Heart right ventricle (tissue), 16 donors: ENCODE measurements at places on chromosomes 13 and 19.

DNA sequence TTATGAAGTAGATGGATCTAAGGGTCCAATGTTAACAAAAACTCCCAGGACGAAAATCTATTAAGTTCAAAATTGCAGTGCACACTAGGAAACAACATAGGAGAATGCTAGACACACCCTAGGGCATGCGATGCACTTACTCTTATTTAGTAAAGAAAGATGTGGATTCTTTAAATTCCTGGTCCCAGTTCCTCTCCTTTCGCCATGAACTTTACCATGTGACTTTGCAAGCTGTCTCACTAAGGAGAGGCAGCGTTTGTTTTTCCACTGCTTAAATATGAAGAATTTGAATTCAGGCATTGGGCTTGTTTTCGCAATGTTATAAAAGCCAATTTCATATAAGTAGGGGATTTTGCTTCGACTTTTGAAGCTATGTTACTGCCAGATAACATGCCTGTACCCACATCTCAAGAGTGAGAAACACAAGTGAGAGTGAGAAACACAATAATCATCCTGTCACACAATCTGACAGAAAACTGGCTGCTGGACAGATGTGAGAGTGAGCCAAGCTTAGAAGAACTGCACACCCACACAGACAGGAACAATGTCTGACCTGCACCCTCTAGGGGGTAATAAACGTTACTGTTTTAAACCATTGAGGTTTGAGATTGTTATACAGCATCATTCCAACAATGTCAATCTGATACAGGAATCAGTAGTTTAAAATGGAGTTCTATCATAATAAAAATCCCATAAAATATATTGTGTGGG, 1308.4 kb downstream of the SLITRK5 start:
- no peak overlapping the region for H3K27ac ChIP-seq
- DNase-seq = no peak
- H3K27me3 ChIP-seq = no peaks in the 10 kb centered on the region
- no peaks in the 10 kb centered on the region for H3K36me3 ChIP-seq

GRCh38 chr13:31213651-31214289, 14.0 kb downstream of the B3GLCT start:
- DNase-seq = no peak
- H3K27me3 ChIP-seq = no peaks in the 10 kb centered on the region
- H3K4me3 ChIP-seq = no peak overlapping the region
- H3K27ac ChIP-seq = peak overlapping the region; percentile 67
- H3K4me1 ChIP-seq = peaks cover 2% of the 10 kb centered on the region

DNA sequence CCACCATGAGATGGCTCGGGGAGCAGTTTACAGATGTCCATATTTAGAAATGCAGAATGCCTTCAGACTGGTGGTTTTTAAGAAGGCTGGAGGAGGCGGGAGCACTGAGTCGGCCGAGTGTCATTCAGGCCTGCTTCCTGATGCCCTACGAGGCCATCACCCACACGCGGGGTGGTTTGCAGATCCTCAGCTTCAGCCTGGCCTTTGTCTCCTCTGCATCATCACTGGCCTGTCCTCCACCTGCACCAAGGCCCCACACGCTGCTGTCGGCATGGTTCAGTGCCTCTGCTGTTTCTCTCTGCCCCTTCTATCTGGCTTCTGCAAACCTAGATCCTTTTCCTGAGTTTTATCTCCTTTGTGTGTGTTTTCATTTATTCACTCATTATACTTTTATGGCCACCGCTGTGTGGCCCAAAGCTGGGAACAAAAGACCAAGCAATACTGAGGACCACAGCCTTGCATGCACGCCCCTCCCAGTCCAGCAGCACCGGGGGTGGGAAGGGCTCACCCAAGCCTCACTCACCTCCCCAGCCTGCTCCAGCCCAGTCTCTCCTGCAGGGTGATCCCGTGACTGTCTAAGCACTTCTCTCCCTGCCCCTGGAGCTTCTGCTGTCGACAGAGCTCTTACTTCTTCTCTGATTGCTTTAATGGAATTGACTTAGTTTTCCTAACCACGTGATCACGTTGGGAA, 240.8 kb downstream of the TEX29 start:
- DNase-seq = no peak
- peaks cover 71% of the 10 kb centered on the region for H3K27me3 ChIP-seq
- H3K4me1 ChIP-seq = no peaks in the 10 kb centered on the region
- no peak overlapping the region for H3K4me3 ChIP-seq
- no peak overlapping the region for H3K27ac ChIP-seq

GRCh38 chr13:49836516-49836915, 44.0 kb upstream of the KPNA3 start:
- no peaks in the 10 kb centered on the region for H3K36me3 ChIP-seq
- DNase-seq = no peak
- no peaks in the 10 kb centered on the region for H3K4me1 ChIP-seq
- H3K27me3 ChIP-seq = no peaks in the 10 kb centered on the region
- H3K27ac ChIP-seq = no peak overlapping the region

DNA sequence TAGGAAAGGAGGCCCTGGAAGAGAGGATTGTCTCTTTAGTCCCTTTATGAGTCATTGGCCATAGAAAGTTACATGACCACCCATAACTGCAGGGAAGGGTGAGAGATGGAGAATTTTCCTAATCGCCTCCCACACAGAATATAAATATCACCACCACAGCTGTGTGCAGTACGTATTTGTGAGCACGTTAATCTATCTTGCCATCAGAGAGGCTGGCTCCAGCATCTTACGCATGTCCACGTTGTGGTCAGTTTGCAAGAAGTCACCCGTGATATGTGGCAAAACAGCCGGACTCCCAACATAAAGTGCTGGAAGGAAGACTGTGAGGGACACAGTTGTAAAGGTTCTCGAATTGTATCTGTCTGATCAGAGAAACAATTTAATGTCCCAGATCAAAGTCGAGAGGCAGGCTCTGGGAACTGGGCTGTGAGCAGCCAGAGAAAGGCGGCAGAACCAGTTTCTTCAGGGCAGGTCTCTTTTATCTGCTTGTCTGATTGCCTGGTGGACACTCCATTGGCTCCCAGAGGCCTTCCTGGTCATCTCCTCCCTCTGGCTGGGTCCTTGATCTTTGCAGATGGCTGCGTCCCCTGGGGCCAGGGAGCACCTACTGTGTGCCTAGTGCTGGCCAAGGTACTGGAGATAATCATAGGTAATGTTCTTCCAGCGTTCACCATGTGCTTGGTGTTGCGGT, 74.9 kb downstream of the SIPA1L3 start:
- H3K4me3 ChIP-seq = no peak overlapping the region
- no peak overlapping the region for H3K27ac ChIP-seq
- no peaks in the 10 kb centered on the region for H3K36me3 ChIP-seq
- no peaks in the 10 kb centered on the region for H3K27me3 ChIP-seq

GRCh38 chr13:79631051-79631659, 150.2 kb downstream of the NDFIP2 start:
- no peaks in the 10 kb centered on the region for H3K36me3 ChIP-seq
- peak; percentile 7 for DNase-seq
- H3K4me3 ChIP-seq = no peak overlapping the region
- H3K27me3 ChIP-seq = no peaks in the 10 kb centered on the region

GRCh38 chr13:44368599-44369368, 4.8 kb upstream of the SERP2 start:
- H3K27ac ChIP-seq = no peak overlapping the region
- peaks cover 11% of the 10 kb centered on the region for H3K27me3 ChIP-seq
- no peak overlapping the region for H3K4me3 ChIP-seq
- H3K4me1 ChIP-seq = peaks cover 23% of the 10 kb centered on the region
- DNase-seq = no peak

DNA sequence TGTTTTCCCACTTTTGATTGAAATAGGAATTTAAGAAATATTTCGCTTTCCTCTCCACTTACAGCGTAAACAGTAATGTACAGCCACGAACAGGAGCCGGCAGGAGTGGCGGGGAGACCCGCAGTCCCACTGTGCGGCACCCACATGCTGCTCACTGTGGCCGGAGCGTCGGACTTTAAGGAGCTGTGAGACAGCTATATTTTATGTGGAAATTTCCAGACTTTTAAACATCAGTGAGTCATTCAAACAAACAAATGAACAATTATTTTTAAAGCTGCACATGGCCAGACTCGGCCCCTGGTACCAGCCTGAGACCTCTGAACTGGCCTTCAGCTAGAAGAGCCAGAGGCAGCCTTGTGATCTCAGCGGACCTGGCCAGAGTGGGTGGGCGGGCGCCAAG, 52.5 kb downstream of the CRYL1 start:
- H3K27me3 ChIP-seq = no peaks in the 10 kb centered on the region
- H3K27ac ChIP-seq = no peak overlapping the region
- DNase-seq = no peak
- no peak overlapping the region for H3K4me3 ChIP-seq
- H3K36me3 ChIP-seq = no peaks in the 10 kb centered on the region

- H3K36me3 ChIP-seq = peaks cover 7% of the 10 kb centered on the region
- H3K4me1 ChIP-seq = peaks cover 55% of the 10 kb centered on the region
- DNase-seq = no peak
- H3K27ac ChIP-seq = peak overlapping the region; percentile 81
- H3K27me3 ChIP-seq = no peaks in the 10 kb centered on the region
Measured at GRCh38 chr19:35039881-35040825, 1.4 kb upstream of the HPN start.

- H3K36me3 ChIP-seq = no peaks in the 10 kb centered on the region
- no peak overlapping the region for H3K27ac ChIP-seq
- H3K27me3 ChIP-seq = no peaks in the 10 kb centered on the region
- DNase-seq = no peak
- H3K4me1 ChIP-seq = peaks cover 15% of the 10 kb centered on the region
- no peak overlapping the region for H3K4me3 ChIP-seq
Measured at GRCh38 chr13:23992781-23993679, 95.7 kb upstream of the C1QTNF9B start.

DNA sequence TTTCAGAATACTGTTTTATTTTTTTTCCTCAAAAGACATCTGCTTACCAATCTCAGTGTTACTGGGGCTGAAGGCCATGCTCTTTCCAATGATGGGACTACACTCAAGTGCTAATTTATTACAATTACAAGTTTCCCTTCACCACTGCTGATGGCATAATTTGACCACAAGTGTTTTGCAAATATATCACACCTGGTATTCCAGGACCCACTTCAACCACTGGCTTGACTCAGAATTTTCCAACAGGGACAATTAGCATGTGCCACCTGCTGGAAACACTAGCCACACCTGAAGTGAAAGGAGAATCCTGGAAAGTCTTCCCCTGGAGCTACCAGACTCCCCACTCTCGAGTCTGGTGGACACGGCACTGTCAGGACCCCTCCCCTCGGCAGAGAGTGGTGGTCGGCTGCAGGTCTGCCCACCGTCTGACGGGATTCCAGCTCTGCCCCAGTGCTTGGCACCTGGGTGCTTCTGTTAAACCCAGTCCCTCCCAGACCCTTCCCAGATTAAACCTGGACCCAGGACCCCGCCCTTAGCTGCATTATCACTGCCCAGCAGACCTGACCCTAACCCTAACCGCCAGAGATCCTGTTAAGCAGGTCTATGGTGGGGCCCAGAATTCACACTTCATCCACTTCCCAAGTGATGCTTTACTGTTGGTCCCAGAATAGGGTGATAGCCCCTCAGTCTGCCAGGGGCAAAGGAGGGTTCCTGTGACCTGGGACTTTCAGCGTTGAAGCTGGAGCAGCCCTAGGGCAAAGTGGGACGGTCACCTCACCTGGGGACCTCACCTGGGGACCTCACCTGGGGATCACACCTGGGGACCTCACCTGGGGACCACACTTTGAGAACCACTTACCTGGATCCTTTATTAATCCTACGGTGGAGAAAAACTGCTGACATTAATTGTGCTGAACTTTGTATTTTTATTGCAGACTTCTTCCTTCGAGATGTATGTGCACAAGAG, 17.6 kb upstream of the RASA3 start:
- H3K36me3 ChIP-seq = no peaks in the 10 kb centered on the region
- H3K4me3 ChIP-seq = no peak overlapping the region
- no peaks in the 10 kb centered on the region for H3K4me1 ChIP-seq
- no peaks in the 10 kb centered on the region for H3K27me3 ChIP-seq
- no peak for DNase-seq
- peak overlapping the region; percentile 65 for H3K27ac ChIP-seq

- peak overlapping the region; percentile 99 for H3K27ac ChIP-seq
- DNase-seq = no peak
- H3K27me3 ChIP-seq = no peaks in the 10 kb centered on the region
- H3K36me3 ChIP-seq = no peaks in the 10 kb centered on the region
- H3K4me3 ChIP-seq = no peak overlapping the region
Measured at GRCh38 chr19:40442328-40443130, 1.6 kb downstream of the SERTAD3 start.

- no peaks in the 10 kb centered on the region for H3K27me3 ChIP-seq
- no peak for DNase-seq
- H3K4me3 ChIP-seq = no peak overlapping the region
- H3K27ac ChIP-seq = no peak overlapping the region
Measured at GRCh38 chr13:111241862-111242261, 78.6 kb upstream of the TEX29 start.

GRCh38 chr13:110332750-110333149, 25.7 kb downstream of the COL4A2 start:
- no peak for DNase-seq
- no peak overlapping the region for H3K4me3 ChIP-seq
- no peaks in the 10 kb centered on the region for H3K27me3 ChIP-seq
- no peaks in the 10 kb centered on the region for H3K36me3 ChIP-seq

- no peaks in the 10 kb centered on the region for H3K36me3 ChIP-seq
- no peak overlapping the region for H3K4me3 ChIP-seq
- H3K4me1 ChIP-seq = peaks cover 6% of the 10 kb centered on the region
- H3K27ac ChIP-seq = no peak overlapping the region
- peak; percentile 21 for DNase-seq
Measured at GRCh38 chr13:29702912-29703351, 107.4 kb upstream of the SLC7A1 start.

DNA sequence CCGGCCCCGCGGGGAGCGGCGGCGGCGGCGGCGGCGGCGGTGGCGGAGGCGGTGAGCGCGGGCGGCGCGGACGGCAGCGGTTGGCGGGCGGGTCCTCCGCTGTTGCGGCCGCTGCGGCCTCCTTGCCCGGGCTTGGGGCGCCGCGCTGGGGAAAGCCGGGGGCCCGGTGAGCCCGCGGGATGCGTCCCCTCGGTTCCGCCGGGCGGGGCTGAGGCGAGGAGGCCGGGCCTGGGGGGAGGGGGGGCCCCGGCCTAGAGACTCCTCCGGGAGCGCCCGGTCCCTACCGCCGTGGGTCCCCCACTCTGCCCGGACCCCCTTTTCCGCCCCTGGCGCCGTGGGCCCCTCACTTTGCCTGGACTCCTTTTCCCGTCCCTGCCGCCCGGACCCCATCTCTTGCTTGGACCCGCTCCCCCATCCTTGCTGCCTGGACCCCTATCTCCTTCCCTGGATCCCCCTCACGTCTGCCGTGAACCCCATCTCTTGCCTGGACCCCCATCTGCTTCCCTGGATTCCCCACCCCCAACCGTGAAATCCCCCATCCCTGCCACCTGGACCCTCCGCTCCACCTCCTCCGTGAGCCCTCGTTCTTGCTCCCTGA, 28.6 kb upstream of the NDUFS7 start:
- DNase-seq = no peak
- peaks cover 22% of the 10 kb centered on the region for H3K4me1 ChIP-seq
- no peaks in the 10 kb centered on the region for H3K27me3 ChIP-seq
- peak overlapping the region; percentile 97 for H3K27ac ChIP-seq
- peak overlapping the region; percentile 69 for H3K4me3 ChIP-seq

- H3K27me3 ChIP-seq = peaks cover 12% of the 10 kb centered on the region
- no peak overlapping the region for H3K27ac ChIP-seq
- DNase-seq = peak; percentile 63
- H3K36me3 ChIP-seq = peaks cover 13% of the 10 kb centered on the region
- H3K4me3 ChIP-seq = peak overlapping the region; percentile 26
Measured at GRCh38 chr19:45882652-45883585, 3.0 kb downstream of the IRF2BP1 start.
